ENCODE measurements at places on chromosomes 16 and 17. TPM values are rescaled to one million over a fixed set of nuclear protein-coding genes. Genes with fewer than 3 reads are reported as not detected.
A peak's percentile ranks its signal among the peaks of the same experiment; 100 is the strongest.

DNA sequence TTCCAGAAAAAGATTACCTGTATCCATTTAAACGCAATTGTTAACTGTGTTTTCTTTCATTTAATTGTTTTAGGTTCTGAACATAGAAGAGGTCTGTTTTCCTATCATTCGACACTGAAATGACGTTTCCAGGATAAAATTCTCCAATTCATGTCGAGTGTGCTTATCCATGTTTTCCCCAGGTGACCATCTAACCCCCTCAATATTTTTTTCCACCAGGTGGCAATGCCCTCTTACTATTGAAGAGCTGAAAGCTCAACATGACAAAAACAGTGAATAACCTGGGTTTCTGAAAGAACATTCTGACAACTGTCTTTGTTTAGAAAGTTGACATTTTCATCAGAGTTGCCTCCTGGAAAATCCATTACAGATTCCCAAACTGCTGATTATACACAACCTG lies 948.7 kb downstream of the KCNJ2 start:
- no peak for DNase-seq

- no peak for DNase-seq
Observed at GRCh38 chr16:67024384-67025209, 4.4 kb upstream of the CBFB start.

- DNase-seq, result peak; percentile 54
Observed at GRCh38 chr17:72976971-72977770, 115.3 kb downstream of the SLC39A11 start.

DNA sequence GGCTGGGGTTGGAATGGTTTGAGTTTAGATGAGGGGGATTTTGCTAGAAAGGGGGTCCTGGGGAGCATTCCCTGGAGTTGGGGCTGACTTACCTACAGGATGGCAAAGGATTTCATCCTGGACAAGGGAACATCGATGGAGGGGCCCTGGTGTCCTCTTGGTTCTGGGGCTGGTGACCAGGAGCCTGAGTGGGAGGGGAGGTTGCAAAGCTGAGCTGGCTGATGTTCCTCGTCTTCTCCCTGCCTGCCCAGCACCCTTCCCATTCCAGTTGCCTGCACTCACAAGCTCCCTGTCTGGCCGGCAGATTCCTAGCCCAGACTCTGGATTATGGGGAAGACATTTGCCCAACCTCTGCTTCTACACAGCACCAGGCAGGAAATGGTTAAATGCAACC lies 37.2 kb downstream of the ITGAE start:
- no peak for DNase-seq

DNA sequence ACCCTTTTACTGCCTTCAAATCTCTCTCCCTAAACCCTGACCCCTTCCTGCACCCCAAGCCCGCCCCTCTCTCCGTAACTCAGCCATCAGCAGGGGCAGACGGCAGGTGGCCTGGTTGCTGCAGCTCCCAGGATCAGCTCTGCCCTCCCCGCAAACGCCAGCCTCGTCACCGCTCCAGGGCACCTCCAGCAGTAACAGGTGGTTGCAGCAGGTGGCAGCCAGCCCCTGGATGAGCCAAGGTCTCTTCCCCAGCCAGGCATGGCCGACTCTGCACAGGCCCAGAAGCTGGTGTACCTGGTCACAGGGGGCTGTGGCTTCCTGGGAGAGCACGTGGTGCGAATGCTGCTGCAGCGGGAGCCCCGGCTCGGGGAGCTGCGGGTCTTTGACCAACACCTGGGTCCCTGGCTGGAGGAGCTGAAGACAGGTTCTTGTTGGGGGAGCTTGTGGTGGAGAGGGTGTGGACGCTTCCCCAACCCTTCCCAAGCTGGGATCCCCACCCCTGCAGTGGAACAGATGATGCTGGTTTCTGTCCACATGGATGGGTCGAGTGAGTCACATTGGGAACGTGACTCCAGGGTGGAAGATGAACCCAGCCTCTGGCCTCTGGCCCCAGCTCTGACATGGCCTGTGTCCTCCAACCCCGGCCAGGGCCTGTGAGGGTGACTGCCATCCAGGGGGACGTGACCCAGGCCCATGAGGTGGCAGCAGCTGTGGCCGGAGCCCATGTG lies 558 bp downstream of the HSD3B7 start:
- DNase-seq, result no peak

The DNAI2 gene
- not detected for total RNA-seq

- DNase-seq, result no peak
Observed at GRCh38 chr16:68179196-68179795, 56.6 kb downstream of the ESRP2 start.

The ARSG gene
- total RNA-seq, result 11.4 TPM

The TBC1D3K gene
- not detected for total RNA-seq

The PNMT gene
- total RNA-seq, result 1.7 TPM

GRCh38 chr17:44464037-44464436 lies 39.2 kb downstream of the GPATCH8 start:
- DNase-seq, result no peak

The C17orf78 gene
- not detected for total RNA-seq

The PRAC2 gene
- 7.9 TPM for total RNA-seq

DNA sequence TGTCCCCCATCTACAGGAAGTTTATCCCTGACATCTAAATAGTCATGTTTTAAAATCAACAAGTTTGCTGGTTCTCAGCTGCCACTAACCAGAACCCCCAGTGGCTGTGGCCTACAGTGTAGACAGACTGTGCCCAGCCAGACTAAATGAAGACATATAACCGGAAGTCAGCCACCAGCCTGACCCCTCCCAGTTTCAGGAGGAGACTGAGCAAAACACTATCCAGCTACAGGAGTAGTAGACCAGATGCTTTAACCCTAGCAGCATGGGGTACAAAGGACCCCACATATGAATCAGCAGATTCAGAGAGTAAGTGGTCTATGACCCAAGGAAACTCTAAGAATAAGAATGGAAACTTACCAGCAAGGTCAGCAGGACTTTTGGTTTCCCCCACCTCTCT lies 83.4 kb downstream of the HIC1 start:
- no peak for DNase-seq

The CACNG5 gene
- not detected for total RNA-seq

DNA sequence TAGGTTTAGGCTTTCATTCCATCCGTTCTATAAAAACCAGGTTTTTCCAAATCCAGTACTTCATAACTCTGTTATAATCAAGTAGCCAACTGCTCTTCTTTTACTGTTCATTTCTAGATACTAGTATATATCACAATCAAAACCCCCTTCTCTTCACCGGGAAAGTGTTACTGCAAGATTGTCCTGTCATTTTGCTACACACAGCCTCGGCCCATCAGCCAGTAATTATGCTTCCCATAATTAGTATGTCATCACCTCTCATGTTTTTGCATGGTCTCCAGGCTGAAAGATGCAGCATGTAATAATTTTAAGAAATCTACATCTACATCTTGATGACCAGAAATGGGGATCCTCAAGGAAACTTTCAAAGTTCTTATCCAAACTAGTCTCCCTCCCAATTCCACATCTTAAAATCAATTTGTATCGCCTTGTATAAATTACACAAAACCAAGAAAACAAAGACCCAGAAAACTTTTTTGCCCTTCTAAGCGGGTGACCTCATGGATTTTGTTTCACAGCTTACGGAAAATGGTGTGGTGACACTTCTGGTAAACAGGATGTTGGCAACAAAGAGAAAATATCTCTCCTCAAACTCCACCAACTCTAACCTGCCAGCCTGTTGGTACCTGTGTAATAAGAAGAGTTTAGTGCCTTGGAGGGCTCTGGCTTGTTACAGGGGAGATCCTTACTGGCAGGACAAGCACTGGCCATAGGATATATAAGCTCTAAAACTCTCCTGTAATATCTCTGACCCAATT lies 9.3 kb downstream of the TACO1 start:
- DNase-seq, result no peak

GRCh38 chr17:57506774-57507127 lies 238.3 kb downstream of the CCDC182 start:
- DNase-seq, result no peak

DNA sequence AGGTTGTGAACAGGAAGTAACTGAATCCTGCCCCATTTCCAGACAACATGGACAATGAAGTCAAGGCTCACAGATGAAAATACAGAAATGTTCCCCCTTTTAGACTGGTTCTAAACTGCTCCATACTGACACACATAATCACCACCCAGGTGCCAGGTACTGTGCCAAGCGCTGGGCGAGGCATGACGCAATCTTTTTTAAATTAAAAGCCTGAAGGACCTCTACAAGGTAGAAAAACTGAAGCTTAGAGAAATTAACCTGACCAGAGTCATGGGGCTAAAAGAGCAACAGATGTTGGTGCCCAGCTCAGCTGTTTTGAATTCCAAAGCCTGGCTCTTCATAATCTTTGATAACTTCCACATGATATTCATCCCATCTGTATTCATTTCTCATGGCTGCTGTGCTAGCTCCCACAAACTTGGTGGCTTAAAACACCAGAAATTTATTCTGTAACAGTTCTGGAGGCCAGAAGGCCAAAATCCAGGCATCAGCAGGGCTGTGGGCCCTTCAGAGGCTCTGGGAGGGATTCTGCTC lies 4.9 kb upstream of the RAB11FIP4 start:
- no peak for DNase-seq

- DNase-seq, result no peak
Observed at GRCh38 chr16:71895679-71896365, 491 bp downstream of the IST1 start.

DNA sequence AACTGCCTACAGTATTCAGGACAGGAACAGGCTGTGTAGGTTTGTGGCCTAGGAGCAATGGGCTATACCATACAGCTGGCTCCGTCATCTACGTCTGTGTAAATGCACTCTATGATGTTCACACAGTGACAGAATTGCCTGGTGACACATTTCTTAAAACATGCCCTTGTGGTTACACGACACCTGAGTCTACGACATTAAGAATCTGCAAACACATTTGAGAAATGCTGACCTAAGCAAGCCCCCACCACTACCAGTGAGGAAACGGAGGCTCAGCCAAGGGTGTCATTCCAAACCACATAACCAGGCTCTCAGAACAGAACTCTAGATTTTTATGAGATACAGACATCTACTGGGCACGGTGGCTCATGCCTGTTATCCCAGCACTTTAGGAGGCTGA lies 23.5 kb downstream of the USP36 start:
- DNase-seq, result no peak

- no peak for DNase-seq
Observed at GRCh38 chr17:16909472-16910246, 62.3 kb downstream of the TNFRSF13B start.

DNA sequence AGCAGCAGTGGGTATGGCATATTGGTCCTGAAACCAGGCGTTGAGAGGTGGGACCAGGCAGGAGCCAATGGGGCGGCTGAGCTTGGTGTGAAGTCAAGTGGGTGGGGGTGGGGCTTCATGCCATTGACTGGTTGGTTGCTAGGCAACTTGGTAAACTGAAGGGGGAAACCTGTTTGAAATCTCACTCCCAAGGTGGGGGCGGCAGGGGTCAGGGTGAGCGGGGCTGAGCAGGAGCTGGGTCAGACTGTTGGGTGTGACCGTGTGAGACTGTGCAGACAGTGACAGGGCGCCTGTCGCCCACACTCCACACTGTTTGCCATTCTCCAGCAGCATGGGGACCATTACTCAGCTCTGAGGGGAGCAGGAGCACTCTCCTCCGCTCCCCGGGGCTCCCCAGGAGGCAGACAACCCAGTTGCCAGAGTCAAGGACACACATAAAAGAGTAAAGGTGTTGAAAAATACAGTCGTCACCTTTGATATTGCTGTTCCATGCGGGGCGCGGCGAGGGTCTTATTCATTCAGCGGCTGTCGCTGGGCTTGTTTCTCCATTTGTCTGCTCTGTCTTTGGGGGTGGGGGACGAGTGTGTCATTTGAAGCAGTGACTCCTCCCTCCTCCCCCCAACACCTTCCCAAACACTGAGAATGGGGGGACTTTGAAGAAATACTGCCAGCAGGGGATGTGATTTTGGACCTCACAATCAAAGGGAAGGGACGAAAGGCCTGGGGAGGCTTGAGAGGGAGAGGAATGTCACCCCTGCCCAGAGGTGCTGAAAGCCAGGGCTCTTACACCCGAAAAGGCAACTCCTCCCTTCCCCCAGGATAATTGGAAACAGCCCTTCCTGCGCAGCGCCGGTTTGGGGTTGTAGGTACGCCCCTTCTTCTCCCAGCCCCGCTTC lies 1.2 kb upstream of the EFNB3 start:
- no peak for DNase-seq

The ST6GALNAC1 gene
- total RNA-seq, result 1.4 TPM

The GUCY2D gene
- total RNA-seq, result 0.34 TPM
